HepG2 (cell line): ENCODE measurements at places on chromosomes 1 and 21. TPM values are rescaled to one million over a fixed set of nuclear protein-coding genes. Genes with fewer than 3 reads are reported as not detected.

DNA sequence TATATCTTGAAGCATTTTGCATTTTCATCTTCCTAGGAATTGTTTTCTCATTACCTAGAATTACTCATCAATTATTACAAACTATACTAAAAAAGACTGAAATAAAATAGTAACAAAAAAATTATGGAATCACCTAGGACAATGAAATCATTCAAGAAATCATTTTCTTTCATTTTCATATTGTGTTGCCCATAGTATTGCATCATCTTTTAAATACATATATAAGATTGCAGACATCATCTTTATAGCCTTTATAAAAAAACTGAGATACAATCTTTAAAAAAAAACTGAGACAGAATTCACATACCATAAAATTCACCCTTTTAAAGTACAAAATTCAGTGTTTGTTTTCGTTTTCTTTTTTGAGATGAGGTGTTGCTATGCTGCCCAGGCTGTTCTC, 29.6 kb downstream of the GDAP2 start:
- H3K27ac ChIP-seq: no peak overlapping the region
- no peak overlapping the region for H3K4me3 ChIP-seq
- peaks cover 44% of the 10 kb centered on the region for H3K36me3 ChIP-seq
- DNase-seq: no peak

The CXADR gene
- 57.0 and 86.8 TPM in 2 replicates for total RNA-seq

The SLC22A15 gene
- 0.24 and 0.27 TPM in 2 replicates for total RNA-seq

The LAX1 gene
- total RNA-seq: not detected in 2 replicates

DNA sequence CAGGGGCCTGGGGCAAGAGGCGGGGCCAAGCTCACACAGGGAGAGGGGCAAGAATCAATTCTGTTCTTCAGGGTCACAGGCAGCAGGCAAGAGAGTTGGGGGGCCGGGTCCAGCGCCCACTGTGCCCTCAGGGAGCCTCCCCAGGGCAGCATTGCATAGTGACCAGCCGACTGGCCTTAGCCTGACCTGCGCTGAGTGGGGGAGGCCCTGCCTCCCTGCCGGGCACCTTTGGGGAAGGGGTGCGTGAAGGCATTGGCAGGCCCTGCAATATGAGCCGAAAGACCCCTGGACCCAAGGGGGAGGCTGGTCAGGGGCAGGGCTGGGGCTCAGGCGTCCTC, 12.2 kb downstream of the SCNN1D start:
- peaks cover 4% of the 10 kb centered on the region for H3K4me1 ChIP-seq
- H3K4me3 ChIP-seq: no peak overlapping the region
- H3K27me3 ChIP-seq: no peaks in the 10 kb centered on the region

GRCh38 chr1:2862814-2863647, 61.5 kb upstream of the TTC34 start:
- H3K27me3 ChIP-seq: peaks cover 17% of the 10 kb centered on the region
- H3K4me1 ChIP-seq: no peaks in the 10 kb centered on the region
- H3K27ac ChIP-seq: no peak overlapping the region

The FABP3 gene
- total RNA-seq: 0.24 and 0.46 TPM in 2 replicates

The PEX11B gene
- 21.6 and 26.2 TPM in 2 replicates for total RNA-seq

The PTAFR gene
- total RNA-seq: 0.18 and 0.27 TPM in 2 replicates

The PLCH2 gene
- 0.14 and 0.15 TPM in 2 replicates for total RNA-seq

The PIK3CD gene
- 6.6 and 7.1 TPM in 2 replicates for total RNA-seq

- H3K4me1 ChIP-seq: no peaks in the 10 kb centered on the region
- DNase-seq: no peak
- no peak overlapping the region for H3K27ac ChIP-seq
- H3K36me3 ChIP-seq: no peaks in the 10 kb centered on the region
- no peaks in the 10 kb centered on the region for H3K27me3 ChIP-seq
Observed at GRCh38 chr1:241574154-241574553, 42.0 kb downstream of the KMO start.

DNA sequence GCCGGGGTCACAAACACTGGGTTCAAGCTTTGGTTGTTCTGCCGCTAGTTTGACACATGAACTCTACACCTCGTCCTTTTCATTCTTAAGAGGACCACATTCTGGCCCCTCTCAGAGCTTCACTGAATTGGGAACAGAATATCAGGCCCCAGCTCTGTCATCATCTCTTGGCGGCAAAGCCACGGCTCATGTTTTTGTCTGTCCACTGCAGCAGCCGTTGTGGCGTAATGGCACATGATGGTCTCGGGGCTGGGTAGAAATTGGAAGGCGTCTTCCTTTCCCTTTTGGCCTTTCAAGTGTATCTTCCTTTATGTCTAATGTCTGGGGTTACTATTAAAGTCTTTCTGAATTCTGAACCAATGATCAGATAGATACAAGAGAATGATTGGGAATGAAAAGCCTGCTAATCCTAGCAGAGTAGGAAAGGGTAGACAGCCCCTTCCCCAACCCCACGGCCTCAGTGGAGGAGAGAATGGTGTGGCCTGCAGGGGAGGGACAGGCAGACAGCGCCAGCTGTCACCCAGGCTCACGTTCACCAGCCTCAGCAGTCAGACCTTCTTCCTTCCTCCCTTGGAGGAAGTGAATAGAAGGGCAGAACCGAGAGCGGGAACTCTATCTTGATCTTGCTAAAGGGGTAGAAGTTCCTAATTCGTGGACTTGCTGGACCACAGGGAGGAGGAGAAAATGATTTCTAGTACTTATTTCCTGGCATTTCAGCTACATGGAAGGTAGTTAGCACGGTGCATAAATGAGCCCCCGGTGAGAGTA, 498.1 kb downstream of the KIF26B start:
- no peak for DNase-seq
- H3K27ac ChIP-seq: no peak overlapping the region
- peaks cover 4% of the 10 kb centered on the region; the same call in 1 of the 3 replicates for H3K27me3 ChIP-seq
- H3K4me3 ChIP-seq: no peak overlapping the region

DNA sequence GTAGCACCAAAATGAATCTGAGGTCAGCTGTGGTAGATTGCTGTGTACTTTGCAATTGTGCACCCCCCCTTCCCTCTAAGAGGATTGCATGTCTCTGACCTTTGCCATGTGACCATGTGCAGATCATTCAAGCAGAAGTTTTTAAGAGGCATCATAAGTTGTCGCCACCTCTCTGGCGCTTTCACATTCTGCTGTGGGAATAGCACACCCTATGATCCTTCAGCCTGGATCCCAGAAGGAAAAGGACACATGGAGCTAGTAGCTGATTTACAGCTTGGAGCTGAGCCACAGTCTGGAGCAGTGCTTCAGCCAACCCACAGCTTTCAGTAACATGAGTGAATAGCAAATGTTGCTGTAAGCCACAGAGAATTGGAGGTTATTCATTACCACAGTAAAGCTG, 158.5 kb downstream of the TSEN15 start:
- H3K36me3 ChIP-seq: no peaks in the 10 kb centered on the region
- H3K27me3 ChIP-seq: peaks cover 3% of the 10 kb centered on the region; the same call in 1 of the 3 replicates
- H3K27ac ChIP-seq: no peak overlapping the region
- no peak for DNase-seq
- H3K4me3 ChIP-seq: no peak overlapping the region
- no peaks in the 10 kb centered on the region for H3K4me1 ChIP-seq

The KCND3 gene
- total RNA-seq: not detected in 2 replicates

- H3K4me1 ChIP-seq: no peaks in the 10 kb centered on the region
- H3K36me3 ChIP-seq: no peaks in the 10 kb centered on the region
- H3K4me3 ChIP-seq: no peak overlapping the region
- H3K27me3 ChIP-seq: no peaks in the 10 kb centered on the region
- H3K27ac ChIP-seq: no peak overlapping the region
Observed at GRCh38 chr21:17146426-17146825, 366.4 kb upstream of the CXADR start.

GRCh38 chr1:227428803-227429202, 110.5 kb upstream of the CDC42BPA start:
- no peak overlapping the region for H3K4me3 ChIP-seq
- peaks cover 38% of the 10 kb centered on the region for H3K4me1 ChIP-seq
- H3K36me3 ChIP-seq: no peaks in the 10 kb centered on the region
- H3K27ac ChIP-seq: no peak overlapping the region

The FAM229A gene
- total RNA-seq: 0.31 and 3.2 TPM in 2 replicates
